ENCODE measurements at places on chromosomes 2 and 18.

DNA sequence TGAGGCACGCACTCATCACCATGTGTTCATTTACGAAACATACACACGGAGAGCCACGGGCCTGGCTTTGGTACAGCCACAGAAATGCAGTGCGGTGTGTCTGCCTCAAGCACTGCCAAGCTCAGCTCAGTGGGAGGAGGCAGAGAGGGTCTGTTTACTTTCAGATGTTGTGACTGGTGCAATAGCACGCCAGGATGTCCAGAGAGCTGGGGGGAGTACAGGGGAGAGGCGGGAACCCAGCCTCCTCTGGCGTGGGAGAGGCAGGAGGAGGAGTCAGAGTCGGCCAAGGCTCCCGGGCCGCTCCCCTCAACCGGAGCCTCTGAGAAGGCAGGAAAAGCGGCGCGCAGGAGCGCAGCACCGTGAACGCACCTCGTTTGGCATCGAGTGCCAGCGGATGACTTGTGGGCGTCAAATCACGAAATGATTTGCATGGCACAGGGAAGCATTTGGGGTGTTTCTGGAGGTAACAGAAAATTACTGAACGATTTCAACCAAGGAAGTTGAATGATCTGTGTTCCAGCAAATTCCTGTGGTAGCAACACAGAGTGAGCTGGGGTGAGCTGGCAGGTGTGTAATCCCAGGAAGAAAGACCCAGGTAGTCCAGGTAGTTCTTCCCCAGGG lies 143.0 kb downstream of the ZNF516 start:
- no peak for DNase-seq

DNA sequence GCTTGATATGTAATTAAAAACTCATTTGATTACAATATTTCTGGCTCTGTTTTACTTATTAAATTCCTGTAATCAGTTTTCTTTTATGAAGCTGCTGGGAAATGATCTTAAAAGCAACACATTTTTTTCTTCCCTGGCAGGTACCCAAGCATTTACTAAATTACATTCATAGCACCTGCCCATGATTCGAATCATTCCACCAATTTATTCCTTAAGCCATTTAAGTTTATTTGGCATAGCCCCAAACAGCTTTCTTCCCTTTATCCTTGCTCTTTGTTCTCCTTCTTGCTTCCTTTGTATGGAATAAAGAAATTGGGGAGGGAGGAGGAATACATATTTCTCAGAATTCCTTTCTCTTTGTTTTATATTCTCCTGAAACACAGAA lies 241.3 kb downstream of the AGPS start:
- no peak for DNase-seq

DNA sequence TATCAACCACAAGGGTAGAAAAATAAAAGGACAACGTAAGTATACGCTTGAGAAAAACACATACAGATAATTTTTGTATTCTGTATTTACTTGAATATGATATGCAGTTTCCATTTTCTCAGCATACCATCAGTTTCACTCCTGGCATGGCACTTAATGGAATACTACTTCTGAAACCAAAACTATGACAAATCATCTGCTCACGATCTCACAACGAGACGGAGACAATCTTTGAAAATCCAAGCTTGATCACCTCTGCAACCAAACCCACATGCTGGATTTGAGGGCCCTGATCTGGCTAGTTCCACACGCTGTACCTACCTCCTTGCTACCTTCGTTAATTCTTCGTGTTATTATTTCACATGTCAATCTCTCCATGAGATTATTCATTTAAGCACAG lies 387.6 kb downstream of the NBAS start:
- DNase-seq, result no peak

DNA sequence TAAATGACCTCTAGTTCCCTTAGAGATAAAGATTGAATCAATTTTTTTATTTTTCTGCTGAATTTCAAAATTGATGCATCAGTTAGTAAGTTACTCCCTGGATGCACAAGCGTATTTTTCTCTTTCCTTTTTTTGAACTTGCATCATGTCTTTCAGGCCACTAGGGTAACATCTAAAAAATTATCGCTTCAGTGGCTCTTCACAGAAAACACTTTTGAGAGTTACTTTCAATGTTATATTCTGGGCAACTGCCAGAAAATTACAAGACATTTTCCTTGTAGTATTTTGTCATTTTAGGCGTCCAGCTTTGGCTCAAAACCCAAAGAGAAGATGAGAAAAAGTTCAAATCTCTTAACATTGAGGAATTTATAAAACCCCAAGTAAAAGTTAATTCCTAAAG lies 59.8 kb downstream of the DSEL start:
- no peak for DNase-seq

DNA sequence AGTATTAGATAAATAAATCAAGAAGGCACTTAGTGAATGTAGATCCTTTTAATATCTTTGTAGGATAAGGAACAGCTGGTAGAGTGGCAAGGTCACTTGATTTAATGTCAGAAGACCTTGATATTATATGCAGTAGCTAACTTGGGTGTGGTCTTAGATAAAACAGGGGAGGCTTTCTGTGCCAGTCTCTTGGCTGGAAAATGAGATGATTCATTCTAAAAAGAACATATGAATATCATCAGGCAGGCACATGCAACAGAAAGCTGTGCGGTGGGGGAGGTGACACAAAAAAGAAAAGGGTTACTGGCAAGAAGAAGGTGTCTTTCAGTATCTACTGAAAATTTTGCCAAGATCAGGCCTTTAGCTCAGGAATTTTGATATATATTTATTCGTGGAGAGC lies 931.7 kb upstream of the CELF4 start:
- no peak for DNase-seq

- DNase-seq, result no peak
Measured at GRCh38 chr2:36071698-36072097, 283.9 kb upstream of the CRIM1 start.

GRCh38 chr18:75438891-75439290 lies 11.4 kb upstream of the SMIM21 start:
- no peak for DNase-seq

- DNase-seq, result no peak
Measured at GRCh38 chr18:35610089-35610488, 28.5 kb downstream of the GALNT1 start.

DNA sequence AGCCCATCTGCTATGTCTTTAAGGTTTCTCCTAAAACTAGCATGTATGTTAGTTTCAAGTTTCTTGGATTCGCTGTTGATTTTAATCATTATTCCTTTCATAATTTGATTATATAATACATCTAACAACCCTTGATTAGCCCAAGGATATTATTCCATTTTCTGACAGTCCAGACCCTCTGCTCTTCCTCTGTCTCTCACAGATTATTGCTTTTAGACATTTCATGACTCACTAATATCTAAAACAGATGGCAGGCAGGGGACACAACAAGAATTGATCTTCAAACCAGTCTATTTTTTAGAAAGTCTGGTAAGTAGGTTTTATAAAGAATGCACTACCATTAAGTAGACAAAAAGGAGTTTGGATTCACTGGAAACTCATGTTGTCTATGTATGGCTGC lies 162.2 kb downstream of the ANKRD44 start:
- DNase-seq, result no peak

GRCh38 chr2:237012577-237013267 lies 73.0 kb upstream of the COPS8 start:
- no peak for DNase-seq

- no peak for DNase-seq
Measured at GRCh38 chr2:71240794-71241193, 13.9 kb upstream of the PAIP2B start.

GRCh38 chr18:44807766-44808165 lies 127.1 kb downstream of the SETBP1 start:
- no peak for DNase-seq

GRCh38 chr2:199910338-199911051 lies 598 bp upstream of the C2orf69 start:
- no peak for DNase-seq

DNA sequence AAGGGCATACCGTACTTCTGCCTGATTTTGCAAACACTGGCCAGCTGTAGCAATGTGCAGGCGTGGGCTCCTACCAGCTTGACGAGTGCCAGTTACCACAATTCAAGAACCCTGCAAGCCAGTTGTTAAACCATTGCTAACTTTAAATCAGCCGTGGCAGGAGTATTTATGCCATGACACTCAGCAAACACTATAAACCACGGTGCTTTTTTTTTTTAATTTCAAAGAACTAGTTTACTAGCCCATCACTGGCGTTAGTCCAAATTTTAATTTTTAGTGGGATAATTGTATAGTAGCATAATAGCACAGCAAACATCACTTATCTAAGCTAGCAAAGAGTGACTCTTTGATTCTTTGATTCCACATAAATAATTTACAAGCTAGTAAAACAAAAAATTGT lies 111.1 kb downstream of the COL4A4 start:
- DNase-seq, result no peak

DNA sequence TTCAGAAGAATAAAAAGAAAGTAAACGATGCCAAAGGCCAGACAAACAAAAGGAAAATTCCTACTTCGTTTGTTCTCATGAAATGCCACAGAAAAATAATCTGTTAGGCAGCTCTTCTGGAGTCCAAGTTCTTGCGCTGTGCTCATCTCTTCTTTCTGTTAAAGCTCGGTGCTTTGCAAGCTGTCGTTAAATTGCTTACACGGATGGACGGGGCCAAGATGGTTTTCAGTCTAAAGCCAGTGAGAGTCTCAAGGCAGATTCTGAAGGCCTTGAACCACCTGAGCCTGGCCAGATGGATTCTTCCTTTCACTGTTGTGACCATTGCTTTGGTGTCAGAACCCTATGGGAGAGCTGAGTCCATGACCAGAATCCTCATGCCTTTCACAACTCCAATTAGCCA lies 97.6 kb upstream of the RMDN2 start:
- no peak for DNase-seq

GRCh38 chr2:33489835-33490431 lies 13.5 kb downstream of the RASGRP3 start:
- no peak for DNase-seq

DNA sequence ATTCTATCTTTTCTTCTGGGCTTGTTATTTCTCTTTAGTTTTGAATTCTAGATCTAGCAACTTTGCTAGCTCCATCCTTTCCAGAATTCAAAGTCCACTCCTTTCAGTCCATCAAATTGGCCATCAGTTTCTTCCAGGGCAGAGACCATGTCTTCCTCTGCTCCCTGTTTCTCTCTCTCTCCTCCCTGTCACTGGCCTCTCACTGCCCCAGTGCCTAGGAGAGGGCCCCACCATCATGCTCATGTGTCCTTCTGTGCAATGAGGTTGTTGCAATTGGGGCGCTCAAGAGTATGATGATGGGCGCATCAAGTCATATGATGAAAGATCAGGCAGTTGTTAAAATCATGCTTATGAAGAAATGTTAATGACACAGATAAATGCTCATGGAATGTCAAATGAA lies 159.2 kb upstream of the HS6ST1 start:
- DNase-seq, result no peak

DNA sequence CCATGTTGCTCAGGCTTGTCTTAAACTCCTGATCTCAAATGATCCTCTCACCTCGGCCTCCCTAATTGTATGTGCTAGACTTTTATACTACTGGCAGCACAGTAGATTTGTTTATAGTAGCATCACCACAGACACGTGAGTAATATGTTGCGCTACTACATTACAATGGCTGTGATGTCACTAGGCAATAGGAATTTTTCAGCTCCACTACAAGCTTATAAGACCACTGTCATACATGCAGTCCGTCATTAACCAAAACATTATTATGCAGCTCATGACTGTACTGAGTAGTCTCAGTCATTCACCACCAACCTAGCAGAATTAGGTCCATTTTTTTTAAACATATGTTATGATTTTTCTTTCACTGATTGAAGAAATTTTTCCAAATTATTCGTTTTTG lies 398.9 kb downstream of the DCC start:
- DNase-seq, result no peak

DNA sequence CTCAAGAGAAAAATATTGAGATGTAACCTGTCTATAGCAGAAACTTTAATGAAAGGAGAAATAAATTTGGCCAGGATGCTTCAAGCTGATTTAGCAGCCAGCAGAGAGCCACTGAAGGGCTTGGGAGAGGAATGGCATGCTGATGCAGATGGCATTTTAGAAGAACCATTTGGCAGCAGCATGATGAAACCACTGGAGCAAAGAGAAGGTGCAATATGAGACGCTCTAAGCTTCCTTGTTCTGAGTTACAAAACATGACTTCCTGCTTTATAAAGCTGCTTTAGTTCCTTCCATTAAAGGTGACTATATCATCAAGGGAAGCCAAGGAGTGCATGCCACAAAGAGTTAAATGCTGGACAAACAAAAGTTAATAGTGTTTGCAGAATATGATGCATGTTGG lies 189.7 kb downstream of the PID1 start:
- DNase-seq, result no peak

- DNase-seq, result no peak
Measured at GRCh38 chr18:79738581-79739439, 58.9 kb upstream of the KCNG2 start.

GRCh38 chr18:25454270-25454659 lies 102.3 kb upstream of the ZNF521 start:
- no peak for DNase-seq
